ENCODE measurements at places on chromosomes 7 and 10.

- no peak for DNase-seq
Measured at GRCh38 chr7:80136261-80137055, 1.8 kb downstream of the GNAI1 start.

DNA sequence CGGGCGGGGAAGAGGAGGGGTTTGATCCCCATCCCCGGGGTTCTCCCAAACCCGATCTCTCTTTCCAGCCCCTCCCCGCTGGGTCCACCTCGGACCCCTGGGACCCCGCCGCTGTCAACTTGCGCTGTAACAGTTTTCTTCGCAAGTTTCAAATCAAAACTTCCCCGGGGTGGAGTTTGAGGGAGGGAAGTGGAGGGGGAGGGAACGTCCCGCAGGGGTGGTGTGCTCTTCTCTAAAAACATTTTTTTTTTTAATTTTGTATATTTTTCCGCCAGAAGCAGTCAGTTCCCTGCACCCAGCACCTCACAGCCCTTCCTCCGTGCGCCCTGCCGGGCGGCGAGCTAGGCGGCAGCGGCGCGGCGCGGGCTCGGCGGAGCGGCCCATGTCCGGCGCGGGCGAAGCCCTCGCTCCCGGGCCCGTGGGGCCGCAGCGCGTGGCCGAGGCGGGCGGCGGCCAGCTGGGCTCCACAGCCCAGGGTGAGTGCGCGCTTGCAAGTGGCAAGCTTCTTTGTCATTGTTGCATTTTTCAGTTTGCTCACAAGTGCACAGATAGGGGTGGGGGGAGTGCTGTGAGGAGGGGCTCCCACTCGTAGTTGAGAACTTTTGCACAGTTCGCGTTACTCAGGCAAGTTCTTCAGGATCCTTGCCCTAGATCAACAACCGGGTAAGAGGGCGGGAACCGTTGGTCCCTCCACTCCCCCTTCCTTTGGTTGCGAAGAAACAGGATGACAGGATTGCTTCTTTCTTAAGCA, 933 bp downstream of the MDFIC start:
- no peak for DNase-seq

GRCh38 chr7:29282819-29283414, 88.3 kb downstream of the CHN2 start:
- no peak for DNase-seq

- DNase-seq = no peak
Measured at GRCh38 chr10:74008212-74008731, 10.4 kb downstream of the VCL start.

DNA sequence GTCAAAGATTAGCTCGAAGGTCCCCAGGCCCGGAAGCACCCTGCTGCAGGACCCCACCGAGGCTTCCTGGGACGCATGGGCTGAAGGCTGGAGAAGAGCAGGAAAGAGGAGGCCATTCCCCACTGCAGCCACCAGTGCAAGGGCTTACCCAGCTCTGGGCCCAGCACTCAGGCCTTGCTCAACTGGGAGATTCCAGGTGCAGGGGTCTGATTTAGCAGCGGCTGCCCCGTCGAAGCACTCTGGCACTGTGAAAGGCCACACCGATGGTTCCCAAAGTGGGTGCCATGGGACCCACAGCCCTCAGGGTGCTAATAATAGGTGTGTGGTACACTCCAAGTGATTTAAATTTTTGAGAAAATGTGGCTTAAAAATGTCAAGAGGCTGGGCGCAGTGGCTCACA, 130.9 kb downstream of the OAT start:
- no peak for DNase-seq

DNA sequence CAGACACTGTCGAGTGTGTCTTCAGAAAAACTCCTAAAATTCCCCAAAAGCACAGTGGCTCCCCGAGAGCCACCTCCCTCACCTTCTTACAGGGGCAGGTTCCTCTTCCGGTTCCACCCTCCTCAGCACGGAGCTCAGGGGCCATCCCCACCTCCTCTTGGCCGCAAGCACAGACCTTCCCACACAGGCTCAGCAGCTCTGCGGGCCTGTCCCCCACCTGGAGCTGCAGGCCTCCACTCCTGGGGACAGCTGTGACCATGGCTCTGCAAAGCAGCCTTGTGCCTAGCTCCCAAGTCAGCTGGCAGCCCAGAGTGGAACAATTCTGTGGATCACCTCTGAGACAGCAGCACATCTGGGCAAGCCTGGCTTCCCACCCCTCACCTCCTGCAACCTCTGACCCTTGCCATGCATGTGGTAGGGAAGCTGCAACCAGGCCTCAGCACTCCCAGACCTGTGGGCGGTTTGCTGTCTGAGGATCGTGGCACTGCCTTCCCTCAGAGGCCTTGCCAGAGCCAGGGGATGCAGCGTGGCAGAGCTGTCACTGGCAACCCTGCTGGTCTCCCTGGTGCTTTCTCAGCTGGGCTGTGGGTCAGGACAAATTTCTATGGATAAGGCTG, 79.7 kb downstream of the ALOX5 start:
- no peak for DNase-seq

- no peak for DNase-seq
Measured at GRCh38 chr10:34697351-34698247, 117.5 kb downstream of the PARD3 start.

DNA sequence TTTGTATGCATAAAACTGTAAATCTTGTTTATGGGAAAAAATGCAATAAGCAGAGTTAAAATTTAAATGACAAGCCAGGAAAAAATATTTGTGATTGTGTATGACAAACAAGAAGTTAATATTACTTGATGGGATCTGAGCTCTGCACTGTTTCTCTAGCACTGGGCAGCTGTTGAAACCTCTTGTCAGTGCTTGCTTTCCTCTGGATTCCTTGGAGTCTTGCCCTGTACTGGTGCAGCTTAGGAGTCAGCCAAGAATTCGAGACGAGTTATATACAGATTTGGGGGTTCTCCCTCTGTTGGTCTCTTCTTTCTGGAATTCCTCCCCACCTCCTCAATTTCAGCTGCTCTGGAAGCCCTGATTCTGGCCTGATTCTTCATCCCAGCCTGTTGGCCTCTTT, 24.3 kb upstream of the OPN4 start:
- no peak for DNase-seq

- no peak for DNase-seq
Measured at GRCh38 chr10:61166065-61166464, 222.1 kb upstream of the RHOBTB1 start.

DNA sequence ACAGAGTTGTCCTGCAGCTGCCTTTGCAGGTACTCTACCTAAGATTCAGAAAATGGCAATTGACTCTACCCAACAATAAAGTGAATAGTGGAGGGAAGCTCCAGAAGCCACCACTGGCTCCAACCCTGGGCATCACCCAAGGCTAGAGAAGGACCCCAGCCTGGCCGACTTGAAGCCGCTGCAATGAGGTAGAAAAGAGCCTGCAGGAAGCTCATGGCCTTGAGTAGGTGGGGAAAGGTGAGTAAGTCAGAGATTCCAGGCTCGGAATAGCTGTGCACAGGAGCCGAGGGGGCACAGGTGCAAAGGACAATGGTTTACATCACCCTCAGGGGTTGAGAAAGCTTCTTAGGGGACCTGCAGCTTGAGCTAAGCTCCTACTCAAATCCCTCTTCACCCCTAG, 83.6 kb downstream of the AOAH start:
- no peak for DNase-seq

GRCh38 chr7:23863209-23863787, 153.3 kb downstream of the STK31 start:
- no peak for DNase-seq

DNA sequence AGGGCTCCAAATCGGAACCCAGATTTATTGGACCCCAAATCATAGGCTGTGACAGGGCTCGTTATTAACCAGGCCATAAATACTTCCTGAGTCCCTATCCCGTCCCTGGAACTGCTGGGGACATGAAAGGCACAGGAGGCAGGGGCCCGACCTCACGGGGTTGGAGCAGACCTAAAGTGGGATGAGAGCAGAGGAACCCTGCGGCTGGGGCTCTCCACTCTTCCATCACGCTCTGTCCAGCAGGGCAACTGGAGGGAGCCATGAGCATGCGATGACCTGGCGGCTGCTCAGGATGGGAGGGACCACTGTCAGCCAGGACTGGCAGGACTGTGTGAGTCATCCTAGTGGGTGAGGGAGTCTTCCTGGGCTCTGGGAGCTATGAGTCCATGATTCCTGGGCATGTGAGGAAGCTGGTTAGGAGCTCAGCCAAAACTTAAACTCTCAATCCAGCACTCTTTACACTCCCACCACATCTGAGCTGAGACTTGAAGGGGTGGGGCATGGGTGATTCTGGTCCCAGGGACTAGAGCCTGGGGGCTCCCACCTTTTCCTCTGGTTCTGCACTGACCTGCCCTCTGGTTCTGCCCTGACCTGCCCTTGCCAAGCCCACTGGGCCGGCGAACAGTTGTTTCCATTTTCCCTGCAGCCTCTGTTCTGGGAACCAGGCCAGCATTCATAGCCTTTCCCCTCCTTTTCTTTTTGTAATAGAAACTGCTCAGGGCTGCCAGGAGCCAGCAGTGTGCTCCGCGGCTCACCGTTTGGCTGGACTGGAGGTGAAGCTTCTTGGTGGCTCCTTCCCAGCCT, 47.1 kb downstream of the SYPL1 start:
- peak; percentile 64 for DNase-seq

- no peak for DNase-seq
Measured at GRCh38 chr10:988667-989545, 672 bp downstream of the GTPBP4 start.

GRCh38 chr7:75691793-75692543, 46.8 kb downstream of the HIP1 start:
- no peak for DNase-seq

DNA sequence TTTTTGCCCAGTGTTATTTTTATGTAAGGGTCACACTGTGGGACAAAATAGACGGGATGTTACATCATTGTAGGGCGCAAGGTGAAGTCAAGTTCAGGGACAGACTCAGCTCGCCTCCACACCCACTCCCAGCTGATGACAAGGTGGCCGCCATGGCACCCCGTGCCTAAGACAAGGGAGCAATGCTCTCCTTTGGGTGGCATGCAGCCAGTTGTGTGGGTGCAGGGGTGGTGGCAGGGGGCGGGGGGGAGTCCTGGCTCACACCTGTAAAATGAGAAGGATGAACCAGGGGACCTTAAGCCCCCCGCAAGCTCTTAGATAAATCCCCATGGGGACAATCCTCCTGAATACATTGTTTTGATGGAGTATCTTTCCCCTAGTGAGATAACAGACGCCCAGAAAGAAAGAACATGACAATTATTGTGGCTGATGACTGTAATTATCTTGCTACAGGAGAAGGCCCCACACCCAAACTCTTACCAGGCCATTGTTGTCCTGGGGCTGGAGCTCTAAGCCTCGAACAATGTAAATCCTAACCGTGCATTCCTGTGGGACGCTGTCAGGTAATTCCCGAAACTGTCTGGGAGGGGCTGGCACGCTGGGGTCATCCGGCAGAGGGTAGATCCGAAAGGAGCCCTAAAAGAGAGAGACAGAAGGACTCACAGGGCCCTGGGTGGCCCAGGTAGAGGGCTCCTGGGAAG, 148.7 kb downstream of the MYOF start:
- DNase-seq = no peak

GRCh38 chr7:116673457-116673865, 1.5 kb downstream of the MET start:
- no peak for DNase-seq

DNA sequence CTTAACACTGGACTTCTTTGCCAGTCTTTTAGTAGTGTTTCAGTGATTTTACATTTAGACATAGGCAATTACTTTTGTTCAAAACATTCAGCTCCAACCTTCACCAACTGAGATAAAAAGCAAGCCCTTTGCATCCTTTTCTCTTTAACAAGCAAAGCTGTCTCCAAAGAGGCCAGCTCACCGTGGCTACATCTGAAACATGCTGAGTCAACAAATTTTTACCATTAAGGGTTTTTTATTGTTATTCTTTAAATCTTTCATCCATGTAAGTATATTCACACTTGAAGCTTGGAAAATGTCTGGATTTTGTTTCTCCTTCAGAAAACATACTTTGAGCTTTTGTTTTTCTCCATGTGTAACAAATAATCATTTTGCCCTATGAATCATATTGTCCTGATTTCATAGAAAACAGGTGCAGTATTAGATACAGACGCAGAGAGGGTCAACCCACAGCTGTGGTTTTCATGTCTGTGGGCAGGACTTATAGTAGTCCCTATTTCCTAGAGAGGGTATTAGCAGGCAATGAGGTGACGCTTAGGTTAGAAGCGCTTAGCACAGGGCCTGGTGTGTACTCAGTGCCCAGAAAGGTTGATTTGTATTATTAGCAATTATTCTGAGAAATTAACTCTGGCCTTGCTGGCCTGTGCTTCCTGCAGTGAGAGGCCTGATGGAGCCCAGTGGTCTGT, 99.5 kb downstream of the MKI67 start:
- DNase-seq = no peak

DNA sequence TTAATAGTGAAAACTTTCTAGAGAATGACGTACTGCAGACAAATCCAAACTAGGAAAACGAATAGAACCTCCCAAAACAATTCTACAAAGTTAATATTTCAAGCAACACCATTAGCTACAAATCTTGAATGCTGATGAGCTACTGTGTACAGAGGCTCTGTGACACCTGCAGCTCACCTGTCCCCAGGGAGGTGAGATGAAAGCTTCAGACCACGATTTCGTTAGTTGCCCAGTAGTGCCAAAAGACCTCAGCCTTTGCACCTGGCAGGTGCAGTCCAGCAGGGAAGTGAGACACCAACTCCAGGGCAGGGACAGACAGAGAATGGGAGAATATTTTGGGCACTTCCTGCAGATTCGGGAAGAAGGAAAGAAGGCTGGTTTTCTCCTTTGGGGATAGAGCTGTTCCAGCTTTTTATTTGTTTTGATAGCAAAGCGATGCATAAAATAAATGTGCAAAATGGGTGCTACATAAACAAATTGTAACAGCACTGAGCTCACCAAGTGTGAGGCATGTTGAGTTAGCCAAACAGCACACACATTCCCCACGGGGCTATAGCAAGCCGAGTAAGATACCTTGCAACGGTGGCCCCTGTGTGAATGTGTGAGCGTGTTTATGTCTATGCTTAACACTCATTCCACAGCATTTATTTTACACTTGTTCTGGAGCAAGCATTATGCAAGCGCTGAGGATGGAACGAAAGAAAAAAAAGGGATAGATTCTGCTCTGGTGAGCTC, 1024.8 kb upstream of the AUTS2 start:
- no peak for DNase-seq

GRCh38 chr7:155733582-155734444, 78.5 kb downstream of the SHH start:
- no peak for DNase-seq

DNA sequence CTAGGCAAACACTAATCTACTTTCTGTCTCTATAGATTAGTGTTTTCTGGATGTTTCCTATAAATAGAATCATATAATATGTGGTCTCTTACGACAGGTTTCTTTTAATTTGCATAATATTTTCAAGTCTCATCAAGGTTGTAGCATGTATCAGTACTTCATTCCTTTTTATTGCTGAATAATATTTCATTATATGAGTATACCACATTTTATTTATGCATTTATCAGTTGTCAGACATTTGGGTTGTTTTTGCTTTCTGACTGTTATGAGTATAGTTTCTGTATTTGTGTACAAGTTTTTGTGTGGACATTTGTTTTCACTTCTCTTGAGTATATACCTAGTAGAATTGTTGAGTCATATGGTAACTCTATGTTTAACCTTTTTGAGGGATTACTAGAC, 48.2 kb downstream of the SHOC2 start:
- no peak for DNase-seq

- no peak for DNase-seq
Measured at GRCh38 chr7:63071920-63072319, 926.7 kb upstream of the ZNF722 start.

GRCh38 chr7:106314875-106315274, 30.1 kb upstream of the NAMPT start:
- no peak for DNase-seq

Measured in posterior cingulate gyrus (tissue), 11 donors.